A673 (cell line): ENCODE measurements at places on chromosomes 7 and 10. TPM values are rescaled to one million over a fixed set of nuclear protein-coding genes. Genes with fewer than 3 reads are reported as not detected.

- H3K27ac ChIP-seq, result no peak overlapping the region
- DNase-seq, result no peak
- no peaks in the 10 kb centered on the region for H3K36me3 ChIP-seq
Observed at GRCh38 chr7:141184532-141185190, 110.8 kb downstream of the TMEM178B start.

Gene ZNF3
- 50.2 and 50.8 TPM in 2 replicates for total RNA-seq

GRCh38 chr10:6986927-6987326 lies 406.9 kb upstream of the PRKCQ start:
- H3K4me3 ChIP-seq, result no peak overlapping the region
- H3K27ac ChIP-seq, result no peak overlapping the region
- H3K27me3 ChIP-seq, result peaks cover 46% of the 10 kb centered on the region
- no peaks in the 10 kb centered on the region for H3K4me1 ChIP-seq
- no peaks in the 10 kb centered on the region for H3K36me3 ChIP-seq

- no peaks in the 10 kb centered on the region for H3K4me1 ChIP-seq
- H3K27me3 ChIP-seq, result no peaks in the 10 kb centered on the region
- H3K27ac ChIP-seq, result no peak overlapping the region
- DNase-seq, result peak; percentile 61
Observed at GRCh38 chr10:32189400-32190084, 133.3 kb upstream of the KIF5B start.

Gene EPHB6
- 0.22 and 0.49 TPM in 2 replicates for total RNA-seq

Gene PITRM1
- total RNA-seq, result 80.1 and 83.5 TPM in 2 replicates

GRCh38 chr7:151682831-151683614 lies 163.3 kb upstream of the RHEB start:
- H3K4me3 ChIP-seq, result no peak overlapping the region
- no peaks in the 10 kb centered on the region for H3K27me3 ChIP-seq
- H3K36me3 ChIP-seq, result no peaks in the 10 kb centered on the region

Gene OPN4
- not detected in 2 replicates for total RNA-seq

Gene WNT8B
- not detected in 2 replicates for total RNA-seq

- H3K27me3 ChIP-seq, result no peaks in the 10 kb centered on the region
- no peak overlapping the region for H3K27ac ChIP-seq
Observed at GRCh38 chr10:132386419-132386831, 10.6 kb upstream of the PWWP2B start.

GRCh38 chr10:26219676-26220075 lies 3.1 kb downstream of the GAD2 start:
- no peak for DNase-seq
- H3K36me3 ChIP-seq, result no peaks in the 10 kb centered on the region
- H3K27me3 ChIP-seq, result peaks cover 74% of the 10 kb centered on the region
- no peak overlapping the region for H3K4me3 ChIP-seq
- peaks cover 27% of the 10 kb centered on the region for H3K4me1 ChIP-seq

GRCh38 chr10:95279042-95279820 lies 11.6 kb downstream of the PDLIM1 start:
- H3K4me1 ChIP-seq, result no peaks in the 10 kb centered on the region
- no peak overlapping the region for H3K27ac ChIP-seq
- H3K4me3 ChIP-seq, result no peak overlapping the region
- no peak for DNase-seq
- H3K36me3 ChIP-seq, result no peaks in the 10 kb centered on the region

GRCh38 chr10:126663328-126663727 lies 7.2 kb downstream of the C10orf90 start:
- no peak overlapping the region for H3K4me3 ChIP-seq
- DNase-seq, result peak; percentile 68
- peaks cover 8% of the 10 kb centered on the region for H3K4me1 ChIP-seq
- no peak overlapping the region for H3K27ac ChIP-seq
- no peaks in the 10 kb centered on the region for H3K36me3 ChIP-seq

GRCh38 chr7:23394488-23395171 lies 75.7 kb downstream of the IGF2BP3 start:
- peaks cover 10% of the 10 kb centered on the region for H3K4me1 ChIP-seq
- H3K4me3 ChIP-seq, result no peak overlapping the region
- peak; percentile 49 for DNase-seq
- H3K27me3 ChIP-seq, result no peaks in the 10 kb centered on the region
- peaks cover 16% of the 10 kb centered on the region for H3K36me3 ChIP-seq
- no peak overlapping the region for H3K27ac ChIP-seq

- H3K27ac ChIP-seq, result no peak overlapping the region
- H3K27me3 ChIP-seq, result no peaks in the 10 kb centered on the region
- H3K36me3 ChIP-seq, result no peaks in the 10 kb centered on the region
- H3K4me3 ChIP-seq, result no peak overlapping the region
Observed at GRCh38 chr10:78808286-78808685, 260.5 kb upstream of the ZMIZ1 start.

Gene INTS15
- 39.7 and 43.4 TPM in 2 replicates for total RNA-seq

Gene CPEB3
- 1.1 and 1.4 TPM in 2 replicates for total RNA-seq

DNA sequence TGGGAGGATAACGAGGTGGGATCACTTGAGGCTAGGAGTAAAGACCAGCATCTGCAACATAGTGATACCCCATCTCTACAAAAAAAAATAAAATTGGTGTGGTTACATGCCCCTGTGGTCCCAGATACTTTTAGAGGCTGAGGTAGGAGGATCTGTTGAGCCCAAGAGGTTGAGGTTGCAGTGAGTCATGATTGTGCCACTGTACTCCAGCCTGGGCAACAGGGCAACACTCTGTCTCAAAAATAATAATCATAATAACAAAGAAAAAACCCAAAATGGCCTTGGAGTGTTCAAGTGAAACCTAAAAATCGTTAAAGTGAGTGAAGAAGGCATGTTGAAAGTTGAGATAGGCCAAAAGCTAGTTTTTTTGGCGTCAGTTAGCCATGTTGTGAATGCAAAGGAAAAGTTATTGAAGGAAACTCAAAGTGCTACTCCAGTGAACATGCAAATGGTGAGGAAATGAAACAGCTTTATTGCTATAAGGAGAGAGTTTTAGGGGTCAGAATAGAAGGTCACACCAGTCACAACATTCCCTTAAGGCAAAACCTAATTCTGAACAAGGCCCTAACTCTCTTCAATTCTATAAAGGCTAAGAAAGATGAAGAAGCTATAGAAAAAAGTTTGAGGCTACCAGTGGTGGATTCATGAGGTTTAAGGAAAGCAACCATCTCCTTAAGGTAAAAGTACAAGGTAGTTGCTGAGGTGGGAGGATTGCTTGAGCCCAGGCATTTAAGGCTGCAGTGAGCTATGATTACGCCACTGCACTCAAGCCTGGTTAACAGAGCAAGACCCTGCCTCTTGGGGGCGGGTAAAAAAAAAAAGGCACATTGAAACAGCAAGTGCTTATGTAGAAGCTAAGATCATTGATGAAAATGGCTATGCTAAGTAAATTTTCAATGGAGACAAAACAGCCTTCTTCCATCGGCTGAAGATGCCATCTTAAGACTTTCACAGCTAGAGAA lies 45.4 kb upstream of the STOX1 start:
- H3K27me3 ChIP-seq, result no peaks in the 10 kb centered on the region
- H3K4me1 ChIP-seq, result no peaks in the 10 kb centered on the region
- H3K27ac ChIP-seq, result no peak overlapping the region
- no peak overlapping the region for H3K4me3 ChIP-seq

DNA sequence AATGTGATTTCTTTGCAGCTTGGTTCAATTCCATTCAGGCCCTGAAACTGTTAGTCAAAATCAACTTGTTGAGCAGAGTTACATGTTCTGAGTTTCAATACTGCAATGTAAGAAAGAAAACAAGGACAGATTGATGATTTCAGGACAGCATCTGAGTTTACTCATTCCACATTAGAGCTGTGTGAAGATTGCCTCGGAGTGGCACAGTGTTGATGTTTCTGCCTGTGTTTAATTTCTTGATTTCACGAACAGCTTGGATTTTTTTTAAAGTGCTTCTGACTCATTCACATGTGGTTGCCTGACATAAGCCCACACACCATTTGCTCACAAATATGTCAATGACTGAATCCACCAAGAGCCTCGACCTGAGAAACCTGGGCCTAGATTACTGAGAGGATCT lies 101.2 kb upstream of the PARD3 start:
- H3K4me3 ChIP-seq, result no peak overlapping the region
- DNase-seq, result no peak
- no peaks in the 10 kb centered on the region for H3K36me3 ChIP-seq
- H3K4me1 ChIP-seq, result no peaks in the 10 kb centered on the region
- H3K27me3 ChIP-seq, result no peaks in the 10 kb centered on the region

DNA sequence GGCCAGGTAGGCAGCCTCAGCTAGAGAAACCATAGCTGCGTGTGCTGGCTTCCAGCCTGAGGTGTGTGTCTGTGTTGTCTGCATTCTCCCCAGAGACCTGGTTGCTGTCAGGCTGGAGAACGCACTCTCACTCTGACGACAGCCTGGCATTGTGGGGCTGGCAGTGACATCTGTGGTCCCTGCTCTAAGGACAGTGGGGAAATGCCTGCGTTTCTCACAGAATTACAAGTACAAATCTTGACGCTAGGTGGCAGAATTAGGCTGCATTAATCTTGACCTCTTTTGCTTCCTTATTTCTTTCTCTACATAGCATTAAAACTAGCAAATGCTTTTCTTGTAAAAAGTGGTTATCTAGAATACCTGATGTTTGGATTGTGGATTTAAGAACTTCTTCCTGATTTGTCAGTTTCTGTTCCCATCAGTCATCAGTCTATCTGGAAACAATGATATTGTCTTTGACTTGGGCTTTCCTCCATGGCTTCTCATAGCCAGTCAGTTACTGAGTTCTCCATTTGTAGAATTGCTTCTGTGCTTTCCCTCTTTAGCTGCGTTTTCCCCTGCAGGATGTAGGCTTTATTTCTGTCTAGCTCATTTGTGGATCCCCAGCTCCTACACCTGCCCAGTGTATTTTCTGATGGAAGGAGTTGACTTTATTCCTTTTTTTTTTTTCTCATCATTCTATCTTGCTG lies 86.0 kb downstream of the FANK1 start:
- peak; percentile 79 for DNase-seq
- H3K4me1 ChIP-seq, result no peaks in the 10 kb centered on the region
- no peaks in the 10 kb centered on the region for H3K27me3 ChIP-seq
- no peak overlapping the region for H3K4me3 ChIP-seq

Gene FANK1
- total RNA-seq, result 0.83 and 1.4 TPM in 2 replicates

DNA sequence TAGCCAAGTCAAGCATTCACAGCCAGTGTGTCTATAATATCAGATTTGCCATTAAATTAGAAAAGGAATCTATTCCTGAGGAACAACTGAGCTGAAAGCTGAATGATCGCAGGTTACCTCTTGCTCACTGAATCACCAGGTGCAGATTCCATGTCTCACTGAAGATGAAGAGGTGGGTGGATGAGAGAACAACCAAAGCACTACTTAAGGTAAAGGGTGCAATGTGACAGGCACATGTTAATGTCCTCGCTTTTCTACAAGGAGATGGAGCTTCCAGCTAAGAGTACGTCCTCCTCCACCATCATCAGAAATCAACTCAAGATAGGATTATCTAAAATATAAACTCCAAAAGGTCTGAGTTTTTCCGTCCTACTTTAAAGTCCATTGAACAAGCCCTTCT lies 4.6 kb downstream of the SORCS1 start:
- H3K4me3 ChIP-seq, result no peak overlapping the region
- no peak overlapping the region for H3K27ac ChIP-seq
- DNase-seq, result no peak
- peaks cover 4% of the 10 kb centered on the region for H3K4me1 ChIP-seq

- no peak overlapping the region for H3K4me3 ChIP-seq
- no peak overlapping the region for H3K27ac ChIP-seq
- no peak for DNase-seq
- no peaks in the 10 kb centered on the region for H3K27me3 ChIP-seq
Observed at GRCh38 chr7:22670422-22670815, 56.6 kb upstream of the IL6 start.

- H3K27me3 ChIP-seq, result no peaks in the 10 kb centered on the region
- no peak overlapping the region for H3K4me3 ChIP-seq
- no peaks in the 10 kb centered on the region for H3K4me1 ChIP-seq
- DNase-seq, result no peak
- H3K36me3 ChIP-seq, result no peaks in the 10 kb centered on the region
Observed at GRCh38 chr7:115040495-115040894, 118.6 kb downstream of the MDFIC start.

DNA sequence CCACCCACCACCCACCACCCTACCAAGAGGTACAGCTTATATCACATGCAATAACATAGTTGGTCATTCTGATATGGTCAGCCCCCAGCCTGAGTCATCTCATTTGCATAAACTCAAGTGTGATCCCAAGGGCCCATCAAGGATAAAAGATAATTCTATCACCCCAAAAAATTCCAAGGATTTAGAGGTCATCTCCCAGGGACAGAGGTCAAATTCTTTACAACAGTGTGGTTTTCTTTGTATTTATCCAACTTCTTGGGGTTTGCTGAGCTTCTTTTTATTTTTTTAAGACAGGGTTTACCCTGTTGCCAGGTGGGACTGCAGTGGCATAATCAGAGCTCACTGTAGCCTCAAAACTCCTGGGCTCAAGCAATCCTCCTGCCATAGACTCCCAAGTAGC lies 9.4 kb upstream of the GTPBP10 start:
- H3K4me1 ChIP-seq, result peaks cover 6% of the 10 kb centered on the region
- no peaks in the 10 kb centered on the region for H3K36me3 ChIP-seq
- no peak overlapping the region for H3K27ac ChIP-seq
- no peak overlapping the region for H3K4me3 ChIP-seq
- H3K27me3 ChIP-seq, result no peaks in the 10 kb centered on the region

Gene C10orf53
- total RNA-seq, result not detected in 2 replicates
